Renal pelvis (tissue), 12 donors: ENCODE measurements at places on chromosomes 4 and X. TPM values are rescaled to one million over a fixed set of nuclear protein-coding genes. Genes with fewer than 3 reads are reported as not detected.

Gene RAB40AL
- polyA plus RNA-seq, result 0.76 TPM

Gene CXCL10
- 3.6 TPM for polyA plus RNA-seq

Gene MTTP
- polyA plus RNA-seq, result 9.7 TPM

Gene BEX5
- polyA plus RNA-seq, result 10.0 TPM

Gene VCX3B
- polyA plus RNA-seq, result 0.90 TPM

Gene SAGE1
- polyA plus RNA-seq, result not detected

Gene LINC00632
- 14.9 TPM for polyA plus RNA-seq

Gene CHRNA9
- 1.0 TPM for polyA plus RNA-seq

Gene DCHS2
- polyA plus RNA-seq, result 7.6 TPM

Gene CYTL1
- 6.4 TPM for polyA plus RNA-seq

Gene NSDHL
- polyA plus RNA-seq, result 28.1 TPM

Gene PARM1
- polyA plus RNA-seq, result 67.7 TPM

Gene SSX3
- not detected for polyA plus RNA-seq

Gene FAAH2
- polyA plus RNA-seq, result 9.5 TPM
